ENCODE measurements at places on chromosomes 3 and 15.
A peak's percentile ranks its signal among the peaks of the same experiment; 100 is the strongest.

DNA sequence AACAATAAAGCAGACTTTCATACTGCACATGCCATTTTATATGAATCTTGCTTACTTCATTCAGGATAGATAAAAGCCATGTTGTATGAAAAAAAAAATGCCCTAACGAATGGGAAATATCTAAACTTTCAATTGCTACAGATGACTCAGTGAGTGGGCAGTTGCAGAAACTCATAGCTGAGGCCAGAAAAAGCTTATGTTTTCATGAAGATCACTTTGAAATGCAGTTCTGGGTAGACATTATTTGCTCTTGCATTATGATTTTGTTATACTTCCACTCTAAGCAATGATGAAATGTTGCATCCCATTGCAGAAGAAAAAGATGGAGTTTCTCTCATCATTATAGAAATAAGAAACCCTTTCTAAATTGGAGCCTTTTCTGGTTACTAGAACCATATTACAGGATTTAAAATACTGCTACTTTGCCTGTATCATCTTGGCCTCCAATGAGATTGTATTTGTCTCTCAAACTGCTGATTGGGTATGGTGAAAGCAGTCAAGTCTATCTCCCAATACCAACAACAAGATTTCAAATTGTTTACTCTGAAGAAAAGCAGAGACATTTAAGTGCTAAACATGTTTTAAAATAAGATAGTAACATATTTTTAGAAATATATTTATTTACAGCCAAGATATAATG lies 17.0 kb downstream of the PEAK1 start:
- no peak for DNase-seq

DNA sequence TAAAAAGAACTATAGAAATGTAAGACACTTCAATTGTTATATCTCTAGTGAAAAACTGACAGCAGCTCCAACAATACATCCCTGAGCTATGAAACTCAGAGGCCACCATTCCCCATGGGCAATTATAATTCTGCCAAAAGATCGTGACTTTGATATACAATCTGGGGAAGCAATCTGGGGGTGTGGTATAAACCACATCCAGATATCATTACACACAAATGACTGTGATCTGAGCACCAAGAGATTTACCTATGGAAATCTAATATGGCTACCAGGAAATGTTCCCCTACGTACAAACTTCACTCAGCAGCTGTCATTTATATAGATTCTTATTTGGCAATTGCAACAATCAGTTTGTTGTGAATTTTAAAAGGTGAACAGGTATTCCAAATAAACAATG lies 110.3 kb downstream of the FRMD5 start:
- DNase-seq: no peak

- DNase-seq: no peak
Observed at GRCh38 chr15:41987925-41988275, 15.5 kb upstream of the EHD4 start.

GRCh38 chr3:151210676-151211381 lies 7.8 kb upstream of the GPR171 start:
- DNase-seq: no peak

DNA sequence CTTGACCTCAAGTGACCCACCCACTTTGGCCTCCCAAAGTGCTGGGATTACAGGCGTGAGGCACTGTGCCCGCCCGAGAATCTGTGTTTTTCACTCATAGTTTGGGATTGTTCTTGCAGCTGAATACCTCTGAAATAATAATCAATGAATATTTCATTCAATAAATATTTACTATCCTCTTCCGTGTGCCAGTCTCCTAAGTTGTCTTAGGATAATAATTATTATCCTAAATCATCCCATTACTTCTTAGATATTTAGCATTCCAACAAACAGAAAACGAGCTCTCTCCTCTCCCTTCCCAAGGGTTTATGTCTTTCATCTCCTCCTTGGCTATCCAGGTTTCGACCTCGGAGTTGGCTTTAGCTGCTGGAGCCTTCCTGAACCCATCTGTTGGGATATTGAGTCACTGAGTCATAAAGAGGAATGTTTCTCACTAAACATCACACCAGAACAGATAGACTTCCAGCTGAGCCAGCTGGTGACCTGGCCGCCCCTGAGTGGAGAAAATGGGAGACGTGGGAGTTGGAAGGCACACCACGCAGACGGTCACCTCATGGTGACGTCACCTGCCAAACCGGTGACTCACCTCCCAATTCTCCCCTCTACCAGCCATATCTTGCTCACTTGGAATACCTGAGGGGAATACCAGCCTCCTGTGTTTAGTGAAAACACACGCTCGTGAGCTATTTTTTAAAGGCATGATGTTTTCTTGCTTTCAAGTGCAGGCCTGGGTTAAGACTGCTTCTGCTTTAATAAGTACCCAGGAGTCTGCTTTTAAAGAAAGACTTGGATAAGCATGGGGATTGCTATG lies 43.9 kb downstream of the BHLHE40 start:
- DNase-seq: no peak

GRCh38 chr15:91599261-91599660 lies 254.2 kb upstream of the SLCO3A1 start:
- DNase-seq: no peak

GRCh38 chr3:177680472-177680821 lies 483.2 kb upstream of the TBL1XR1 start:
- no peak for DNase-seq

- DNase-seq: no peak
Observed at GRCh38 chr15:75834021-75834420, 9.2 kb upstream of the UBE2Q2 start.

DNA sequence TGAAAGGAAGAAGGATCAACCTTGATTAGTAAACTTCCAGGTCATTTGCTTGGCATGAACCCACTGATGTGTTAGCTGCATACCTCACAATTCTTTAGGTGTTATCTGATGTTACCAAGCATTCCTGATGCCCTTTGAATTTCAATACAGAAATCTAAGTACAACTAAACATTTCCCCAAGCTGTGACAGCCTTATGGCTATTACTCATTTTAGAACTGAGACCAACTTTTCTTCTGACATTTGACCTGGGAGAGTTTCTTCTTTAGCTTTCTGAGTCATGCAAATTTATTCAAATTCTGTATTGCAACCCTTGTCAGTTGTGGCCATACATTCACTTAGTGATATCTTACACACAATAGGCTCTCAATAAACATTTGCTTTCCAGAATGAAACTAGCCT lies 124.3 kb downstream of the TIGIT start:
- DNase-seq: no peak

- no peak for DNase-seq
Observed at GRCh38 chr3:193554811-193555210, at the start of gene ATP13A4. TSS of gene ATP13A4 (minus strand) at chr3:193554895. CDS start at chr3:193554799, 96 bp downstream.

- no peak for DNase-seq
Observed at GRCh38 chr3:141114816-141115460, 63.8 kb downstream of the SPSB4 start.

DNA sequence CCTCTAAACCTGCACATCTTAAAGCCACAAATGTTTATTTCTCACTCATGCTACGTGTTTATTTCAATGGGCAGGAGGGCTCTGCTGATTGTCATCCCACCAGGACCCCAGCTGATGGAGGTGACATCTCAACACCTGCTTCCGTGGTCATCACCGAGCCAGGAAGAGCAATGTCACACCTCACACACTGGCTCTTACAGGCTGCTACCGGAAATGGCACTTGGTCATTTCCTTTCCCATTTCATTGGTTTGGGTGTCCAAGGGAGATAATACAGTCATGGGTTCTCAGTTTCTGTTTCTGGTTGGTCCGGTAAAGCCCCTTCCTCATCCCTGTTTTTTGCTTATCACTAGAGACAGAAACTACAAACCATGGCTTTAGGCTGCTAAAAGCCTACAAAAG lies 41.9 kb downstream of the ABHD2 start:
- DNase-seq: no peak

DNA sequence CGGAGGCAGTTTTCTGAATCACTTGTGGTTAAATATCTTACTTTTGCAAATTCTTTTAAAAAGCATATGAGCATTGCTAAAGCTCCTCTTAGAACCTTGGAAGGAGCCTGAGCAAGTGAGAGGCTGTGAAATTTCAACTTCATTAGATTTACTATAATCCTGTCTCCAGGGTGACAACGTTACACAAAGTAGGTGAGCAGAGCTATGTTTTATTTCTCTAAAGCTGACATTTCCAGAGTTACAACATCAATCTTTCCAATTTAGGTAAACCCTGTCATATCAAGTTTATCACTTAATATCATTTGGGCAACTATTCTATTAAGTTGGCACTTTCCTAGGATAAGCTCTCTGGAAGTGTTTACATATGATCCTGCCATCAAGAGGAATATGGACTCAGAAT lies 544.9 kb upstream of the CBLB start:
- no peak for DNase-seq

- no peak for DNase-seq
Observed at GRCh38 chr3:53159156-53160060, 1.6 kb upstream of the PRKCD start.

DNA sequence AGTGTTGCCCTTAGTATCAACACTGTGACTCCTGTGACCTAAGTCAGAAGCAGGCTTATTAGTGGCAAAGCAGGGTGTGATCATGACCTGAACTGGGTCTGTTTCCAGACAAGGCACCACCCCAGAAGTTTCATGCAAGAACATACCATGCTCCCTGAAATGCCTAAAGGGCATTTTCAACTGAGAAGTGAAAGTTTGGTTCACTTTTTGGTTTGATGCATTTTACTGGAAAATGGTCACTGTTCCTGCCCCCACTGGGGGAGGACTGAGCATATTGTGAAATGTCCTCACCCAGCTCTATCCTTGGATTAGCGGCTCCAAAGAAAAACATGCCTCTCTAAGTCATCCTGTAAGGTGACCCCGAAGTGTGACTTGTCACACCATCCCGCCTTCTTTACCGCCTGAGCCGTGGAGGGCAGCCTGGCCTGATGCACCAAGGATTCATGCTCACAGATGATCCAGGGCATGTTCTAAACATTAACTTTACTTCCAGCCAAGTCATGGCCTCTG lies 3.1 kb upstream of the FAM240A start:
- no peak for DNase-seq

- no peak for DNase-seq
Observed at GRCh38 chr3:53225651-53226050, 30.2 kb downstream of the TKT start.

- no peak for DNase-seq
Observed at GRCh38 chr3:102018551-102018950, 169.2 kb downstream of the NFKBIZ start.

- DNase-seq: peak; percentile 76
Observed at GRCh38 chr15:31327669-31328427, 1.2 kb downstream of the KLF13 start.

GRCh38 chr3:46186471-46187340 lies 21.4 kb downstream of the CCR1 start:
- DNase-seq: no peak

DNA sequence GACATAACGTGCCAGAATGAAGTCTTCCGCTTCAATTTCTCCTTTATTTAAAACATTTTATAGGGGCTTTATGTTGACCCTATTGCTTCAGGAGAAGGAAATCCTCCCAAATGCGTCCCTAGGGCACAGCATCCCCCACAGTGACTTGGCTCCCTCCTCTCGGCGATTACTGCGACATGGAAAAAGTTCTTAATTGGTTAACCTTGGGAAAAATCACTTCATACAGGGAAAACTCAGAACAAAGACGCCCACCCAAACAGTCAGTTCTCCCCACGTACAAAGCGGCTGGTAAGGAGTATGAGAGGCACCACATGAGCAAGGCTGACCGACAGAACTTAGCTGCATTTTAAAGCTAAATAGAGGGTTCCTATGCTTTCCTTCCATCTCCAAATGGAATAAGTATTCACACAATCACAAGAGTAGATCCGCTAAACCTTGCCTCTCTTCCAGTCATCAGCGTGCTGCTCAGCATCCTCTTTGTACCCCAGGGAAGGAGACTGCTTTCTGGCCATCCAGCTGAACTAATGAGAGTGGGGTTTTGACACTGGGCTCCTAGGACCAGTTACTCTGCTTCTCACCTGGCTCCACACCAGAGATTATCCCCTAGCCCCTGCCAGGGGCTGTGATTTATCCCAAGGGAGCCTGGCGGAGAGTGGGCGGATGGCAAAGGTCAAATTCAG lies 415.3 kb upstream of the WNT5A start:
- no peak for DNase-seq

- DNase-seq: no peak
Observed at GRCh38 chr15:96974761-96975160, 644.3 kb downstream of the NR2F2 start.

DNA sequence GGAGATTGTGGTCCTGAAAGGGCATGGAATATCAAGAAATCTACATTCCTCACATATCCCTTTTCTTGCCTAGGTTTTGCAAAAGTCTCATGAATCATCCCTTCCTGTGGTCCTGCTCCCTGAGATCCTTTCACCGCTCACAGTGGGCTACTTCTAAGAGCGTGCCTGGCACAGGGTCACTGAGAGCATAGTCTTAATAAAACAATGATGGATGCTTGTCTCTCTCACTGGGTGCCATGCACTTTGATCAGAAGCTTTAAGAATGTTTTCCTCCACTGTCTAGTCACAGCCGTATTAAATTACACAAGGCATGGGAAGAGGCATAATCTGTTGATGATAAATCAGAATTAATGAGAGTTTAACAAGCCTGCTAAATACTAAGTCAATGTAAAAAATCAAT lies 269.7 kb upstream of the ATP10A start:
- no peak for DNase-seq

DNA sequence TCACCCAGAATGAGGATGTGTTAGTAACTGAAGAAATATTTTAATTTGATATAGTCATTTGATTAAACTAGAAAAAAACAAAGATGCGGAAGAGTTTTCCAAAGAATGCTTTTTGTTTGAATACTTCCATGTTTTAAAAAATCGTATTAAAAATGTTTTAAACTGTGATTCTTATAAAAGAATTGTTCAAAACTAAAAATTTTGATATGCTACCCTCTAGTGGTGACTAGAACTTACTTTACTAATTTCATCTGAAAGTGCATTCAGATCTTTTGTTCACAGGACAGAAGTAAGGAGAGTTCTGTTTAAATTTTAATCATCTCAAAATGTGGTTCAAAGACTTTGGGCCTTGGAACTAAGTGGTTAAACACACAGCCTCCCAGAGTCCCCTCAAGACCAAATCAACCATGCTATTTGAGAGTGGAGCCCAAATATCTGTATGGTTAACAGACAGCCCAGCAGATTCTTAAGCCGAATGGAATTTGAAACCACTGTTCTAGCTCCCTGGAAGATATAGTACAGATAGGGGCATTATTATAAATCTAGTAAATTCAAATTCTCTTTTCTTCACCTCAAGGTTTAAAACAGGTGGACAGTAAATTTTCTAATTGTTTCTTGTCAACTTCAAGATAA lies 45.2 kb upstream of the SYNPR start:
- no peak for DNase-seq

GRCh38 chr15:26660241-26660640 lies 112.6 kb downstream of the GABRB3 start:
- no peak for DNase-seq
